Glutamatergic neuron (in vitro differentiated cells): ENCODE measurements at places on chromosomes 7 and 10.

DNA sequence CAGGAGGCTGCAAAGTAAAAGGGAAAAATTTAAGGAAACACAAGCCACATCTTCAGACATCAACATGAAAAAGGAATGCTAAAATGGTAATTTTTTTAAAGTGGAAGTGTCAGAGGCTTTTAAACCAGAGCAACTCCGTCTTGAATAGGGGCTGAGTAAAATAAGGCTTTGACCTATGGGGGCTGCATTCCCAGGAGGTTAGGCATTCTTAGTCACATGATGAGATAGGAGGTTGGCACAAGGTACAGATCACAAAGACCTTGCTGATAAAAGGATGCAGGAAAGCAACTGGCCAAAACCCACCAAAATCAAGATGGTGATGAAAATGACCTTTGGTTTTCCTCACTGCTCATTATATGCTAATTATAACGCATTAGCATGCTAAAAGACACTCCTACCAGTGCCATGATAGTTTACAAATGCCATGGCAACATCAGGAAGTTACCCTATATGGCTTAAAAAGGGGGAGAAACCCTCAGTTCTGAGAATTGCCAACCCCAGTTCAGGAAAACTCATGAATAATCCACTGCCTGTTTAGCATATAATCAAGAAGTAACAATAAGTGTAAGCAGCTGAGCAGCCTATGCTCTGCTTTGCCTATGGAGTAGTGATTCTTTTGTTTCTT, 128.3 kb downstream of the SKAP2 start:
- no peak for DNase-seq

- DNase-seq: no peak
Observed at GRCh38 chr10:59847326-59847725, 59.0 kb downstream of the CCDC6 start.

GRCh38 chr10:103125323-103126267, 67.5 kb downstream of the NT5C2 start:
- no peak for DNase-seq

- DNase-seq: no peak
Observed at GRCh38 chr7:96998744-96999143, 6.6 kb upstream of the DLX6 start.

DNA sequence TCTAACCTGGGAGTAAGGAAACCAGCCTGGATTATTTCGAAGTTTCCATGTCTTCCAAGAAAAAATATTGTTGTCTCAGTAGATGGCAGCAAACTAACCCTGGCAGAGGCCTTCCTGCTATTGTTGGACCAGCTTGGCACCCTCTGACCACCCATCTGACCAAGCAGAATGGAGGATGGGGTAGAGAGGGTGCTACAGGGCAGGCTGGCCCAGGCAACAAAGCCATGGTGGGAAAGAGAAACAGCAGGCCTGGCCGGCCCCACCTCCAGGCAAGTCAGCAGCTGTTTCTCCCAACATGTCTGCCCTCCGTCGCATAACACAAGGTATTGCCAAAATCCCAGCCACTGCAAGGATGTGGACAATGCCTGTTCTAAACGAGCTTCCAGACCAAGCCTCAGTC, 95.0 kb downstream of the FAM53B start:
- DNase-seq: no peak
